ENCODE measurements at places on chromosomes 2 and 18. TPM values are rescaled to one million over a fixed set of nuclear protein-coding genes. Genes with fewer than 3 reads are reported as not detected.

The MC5R gene
- not detected for total RNA-seq

The LONRF2 gene
- total RNA-seq = 2.6 TPM

The LCT gene
- total RNA-seq = 0.05 TPM

The DUSP19 gene
- 0.45 TPM for total RNA-seq

The ST3GAL5 gene
- 39.0 TPM for total RNA-seq

The OSBPL6 gene
- 7.4 TPM for total RNA-seq

The ZNF407 gene
- 2.1 TPM for total RNA-seq

The SFTPB gene
- 0.05 TPM for total RNA-seq

The MAP3K19 gene
- total RNA-seq = not detected

The TWIST2 gene
- 17.4 TPM for total RNA-seq

The HK2 gene
- total RNA-seq = 0.77 TPM

The KCNJ3 gene
- total RNA-seq = not detected

The MTLN gene
- total RNA-seq = 130 TPM

The LTBP1 gene
- 29.6 TPM for total RNA-seq

The PLEKHB2 gene
- total RNA-seq = 80.6 TPM

The SNTG2 gene
- total RNA-seq = not detected

The TUBA3E gene
- 3.6 TPM for total RNA-seq

The GAD1 gene
- total RNA-seq = 0.76 TPM

The VWC2L gene
- total RNA-seq = not detected

The NR4A2 gene
- total RNA-seq = 3.0 TPM

The EML6 gene
- total RNA-seq = 1.5 TPM

The SLC8A1 gene
- 0.34 TPM for total RNA-seq

The CREG2 gene
- total RNA-seq = 9.8 TPM

The ABCG8 gene
- total RNA-seq = not detected

The DAPL1 gene
- total RNA-seq = not detected
